MM.1S (cell line): ENCODE measurements at places on chromosomes 12 and 14.
A peak's percentile ranks its signal among the peaks of the same experiment; 100 is the strongest.

GRCh38 chr14:77039285-77040058 lies 11.0 kb upstream of the IRF2BPL start:
- no peak for DNase-seq

- no peak for DNase-seq
Observed at GRCh38 chr14:104318558-104319490, 180.4 kb downstream of the KIF26A start.

- peak; percentile 80 for DNase-seq
Observed at GRCh38 chr14:91142214-91142668, 28.4 kb downstream of the DGLUCY start.

- DNase-seq: no peak
Observed at GRCh38 chr12:39332661-39333175, 110.2 kb downstream of the KIF21A start.

DNA sequence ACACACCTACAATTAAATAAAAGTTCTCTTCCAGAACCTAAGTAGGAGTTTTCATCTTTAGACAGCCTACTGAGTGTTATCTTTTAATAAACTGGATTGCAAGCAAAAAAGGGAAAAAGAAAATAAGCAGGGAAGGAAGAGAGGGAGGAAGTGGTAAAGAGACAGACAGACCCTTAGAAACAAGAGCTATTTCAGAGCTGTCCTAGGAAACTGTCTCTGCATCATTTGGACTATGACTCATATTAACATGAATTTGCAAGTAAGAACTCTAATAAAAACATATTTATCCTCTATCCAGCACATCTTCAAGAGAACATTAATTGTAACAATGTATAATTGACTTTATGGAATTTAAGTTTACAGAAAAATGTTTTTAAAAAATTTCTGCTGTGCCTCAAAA lies 438.8 kb upstream of the USP15 start:
- no peak for DNase-seq

DNA sequence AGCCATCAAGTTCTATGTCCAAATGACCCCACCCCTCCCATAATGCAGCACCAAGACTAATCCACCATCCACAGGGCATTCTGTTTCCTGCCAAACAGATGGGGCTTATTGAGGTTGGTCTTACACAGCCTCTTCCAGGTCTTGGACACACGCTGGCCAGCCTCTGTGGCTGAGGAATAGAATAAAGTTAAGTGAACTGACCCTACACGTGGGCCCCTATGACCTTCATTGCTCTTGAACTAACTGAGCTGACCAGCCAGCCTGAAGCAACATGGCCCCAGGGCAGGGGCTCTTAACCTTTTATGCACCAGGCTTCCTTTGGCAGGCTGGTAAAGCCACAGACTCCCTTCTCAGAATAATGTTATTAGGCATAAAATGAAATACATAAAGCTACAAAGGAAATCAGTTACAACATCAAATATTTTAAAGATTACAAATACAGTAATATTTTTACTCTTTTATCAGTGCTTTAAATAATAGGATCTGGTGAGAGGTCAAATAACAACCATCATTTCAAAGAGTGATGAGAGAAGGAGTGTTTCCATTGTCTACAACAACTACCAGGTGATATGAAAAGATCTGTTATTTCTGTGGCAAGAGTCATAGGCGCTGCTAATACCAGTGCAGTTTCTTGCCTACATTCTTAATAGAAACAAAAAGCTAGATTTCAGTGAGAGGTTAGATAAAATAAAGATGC lies 192.9 kb upstream of the NUDT4 start:
- no peak for DNase-seq

- no peak for DNase-seq
Observed at GRCh38 chr14:23538785-23539184, 12.8 kb downstream of the ZFHX2 start.

GRCh38 chr14:72801836-72802587 lies 91.9 kb downstream of the DPF3 start:
- no peak for DNase-seq

DNA sequence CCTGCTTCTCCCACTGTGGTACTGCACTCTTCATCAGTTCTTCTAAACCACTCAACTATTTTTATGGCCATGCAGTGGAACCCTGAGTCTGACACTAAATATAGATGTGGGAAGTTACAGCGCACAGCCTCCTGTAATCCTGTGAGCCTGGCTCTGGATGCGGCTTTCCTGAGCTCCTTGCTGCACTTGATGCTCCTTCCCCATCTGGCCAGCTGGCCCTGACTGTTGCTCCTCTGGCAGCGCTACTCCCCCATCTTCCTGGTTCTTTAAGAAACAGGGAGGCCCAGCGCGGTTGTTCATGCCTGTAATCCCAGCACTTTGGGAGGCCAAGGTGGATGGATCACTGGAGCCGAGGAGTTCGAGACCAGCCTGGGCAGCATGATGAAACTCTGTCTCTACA lies 24.6 kb downstream of the IQSEC3 start:
- DNase-seq: no peak

DNA sequence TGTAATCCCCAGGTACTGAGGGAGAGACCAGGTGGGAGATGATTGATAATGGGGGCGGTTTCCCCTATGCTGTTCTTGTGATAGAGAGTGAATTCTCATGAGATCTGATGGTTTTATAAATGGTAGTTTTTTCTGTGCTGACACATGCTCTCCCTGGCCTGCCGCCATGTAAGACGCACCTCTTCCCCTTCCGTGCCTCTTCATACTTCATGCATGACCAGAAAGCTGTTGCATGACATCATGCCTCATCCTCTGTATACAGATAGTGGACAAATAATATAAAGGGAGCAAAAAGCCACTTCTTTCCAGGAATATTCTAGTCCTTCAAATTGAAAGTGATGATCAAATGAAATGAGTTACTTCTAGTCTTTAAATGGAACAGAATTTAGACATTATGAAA lies 47.3 kb upstream of the LRIG3 start:
- DNase-seq: no peak

GRCh38 chr12:92389466-92389865 lies 243.8 kb upstream of the BTG1 start:
- no peak for DNase-seq

- no peak for DNase-seq
Observed at GRCh38 chr12:114704096-114704495, 20.1 kb upstream of the TBX3 start.

GRCh38 chr12:23631786-23632377 lies 317.6 kb downstream of the SOX5 start:
- DNase-seq: no peak

DNA sequence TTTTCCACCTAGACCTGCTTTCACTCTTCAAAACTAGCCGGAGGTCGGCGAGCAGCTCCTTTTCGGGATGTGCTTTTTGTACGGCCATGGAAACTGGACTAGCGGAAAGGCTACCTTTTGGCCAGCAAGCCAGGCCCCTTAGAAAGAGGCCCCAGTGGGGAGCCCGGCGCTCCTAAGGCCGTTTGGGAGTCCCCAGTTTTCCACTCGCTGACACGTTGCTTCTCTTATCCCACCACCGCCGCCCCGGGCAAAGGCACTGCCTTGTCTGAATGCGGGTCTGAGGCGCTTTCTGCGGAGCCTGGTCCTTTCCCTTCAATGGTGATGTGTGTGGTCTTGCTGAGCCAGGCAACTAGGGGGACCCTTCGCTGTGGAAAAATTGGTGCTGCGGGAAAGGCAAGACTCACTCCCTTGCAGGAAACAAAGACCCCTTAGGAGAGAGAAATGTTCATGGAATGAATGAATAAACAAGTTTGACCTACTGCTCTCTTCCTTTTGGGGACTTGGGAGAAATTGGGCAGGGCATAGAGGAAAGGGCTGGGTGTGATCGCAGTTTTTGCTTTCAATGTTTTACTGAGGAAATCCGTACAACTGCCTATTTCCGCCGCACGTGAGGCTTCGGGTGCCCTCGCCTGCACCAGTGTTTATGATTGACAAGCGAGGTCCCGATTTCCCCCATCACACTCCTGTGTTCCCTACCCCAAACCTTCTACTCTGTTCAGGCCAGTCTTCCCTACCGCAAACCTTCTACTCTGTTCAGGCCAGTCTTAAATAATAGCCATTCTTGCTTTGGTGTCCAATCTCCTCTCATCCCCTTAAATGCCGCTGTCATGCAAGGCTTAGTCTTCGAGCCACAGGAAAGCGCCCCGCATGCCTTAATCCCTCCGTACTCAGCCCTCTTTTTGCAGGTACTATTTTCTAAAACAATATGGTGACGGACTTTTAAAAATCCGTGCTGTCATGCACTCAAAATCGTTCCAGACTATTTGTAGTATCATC lies 1.0 kb upstream of the SLC38A2 start:
- DNase-seq: peak; percentile 53

DNA sequence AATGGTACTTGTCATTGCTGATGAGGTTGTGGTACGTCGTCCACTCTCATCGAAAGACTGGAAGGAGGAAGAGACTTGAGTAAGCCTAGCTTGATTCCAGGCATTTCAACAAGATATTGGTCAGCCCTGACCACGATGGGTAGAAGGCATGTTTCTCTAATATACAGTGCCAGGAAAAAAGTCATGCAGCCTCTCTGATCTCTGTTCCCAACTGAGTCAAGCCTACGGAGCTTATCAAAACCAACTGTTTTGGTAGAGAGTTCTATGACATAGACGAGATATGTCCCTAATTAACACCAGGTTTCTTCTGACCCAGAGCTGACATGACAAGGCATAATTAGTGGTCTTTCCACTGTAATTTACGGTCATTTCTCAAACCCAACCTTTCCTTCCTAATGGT lies 58.5 kb downstream of the NIN start:
- no peak for DNase-seq

DNA sequence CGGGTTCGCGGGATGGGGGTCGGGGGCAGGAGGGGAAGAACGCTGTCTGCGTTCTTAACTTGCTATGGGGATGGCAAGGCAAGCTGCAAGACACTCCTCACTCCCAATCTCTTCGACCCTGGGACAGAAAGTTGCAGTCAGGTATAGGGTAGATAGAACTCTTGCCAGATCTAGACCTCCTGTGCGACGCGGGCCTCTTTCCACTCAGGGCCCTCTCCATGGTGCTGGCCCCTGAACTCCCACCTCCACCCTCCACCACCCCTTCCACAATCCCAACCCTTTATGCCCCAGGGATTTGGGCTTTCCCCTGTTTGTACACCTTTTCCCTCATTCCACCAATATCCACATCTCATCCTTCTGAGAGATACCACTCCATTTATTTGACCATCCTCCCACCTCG lies 812 bp downstream of the NABP2 start:
- no peak for DNase-seq

DNA sequence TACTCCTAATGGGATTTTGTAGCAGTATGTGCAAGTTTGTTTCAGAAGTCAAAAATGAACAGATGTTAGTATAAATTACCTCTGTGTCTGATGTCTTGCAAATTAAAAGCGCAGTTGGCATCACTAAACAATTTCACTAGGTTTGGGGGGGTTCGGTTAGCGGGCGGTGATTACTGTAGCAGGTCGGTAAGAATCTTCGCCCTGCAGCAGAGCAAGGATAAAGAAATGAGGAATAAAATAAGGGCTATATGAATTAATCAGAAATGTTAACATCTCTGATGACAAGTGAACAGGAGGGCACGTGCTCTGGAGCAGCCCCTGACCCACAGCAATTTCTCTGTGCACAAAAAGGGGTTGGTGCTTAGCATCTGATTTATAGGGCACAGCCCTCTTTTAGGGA lies 43.6 kb upstream of the VSX2 start:
- DNase-seq: no peak

DNA sequence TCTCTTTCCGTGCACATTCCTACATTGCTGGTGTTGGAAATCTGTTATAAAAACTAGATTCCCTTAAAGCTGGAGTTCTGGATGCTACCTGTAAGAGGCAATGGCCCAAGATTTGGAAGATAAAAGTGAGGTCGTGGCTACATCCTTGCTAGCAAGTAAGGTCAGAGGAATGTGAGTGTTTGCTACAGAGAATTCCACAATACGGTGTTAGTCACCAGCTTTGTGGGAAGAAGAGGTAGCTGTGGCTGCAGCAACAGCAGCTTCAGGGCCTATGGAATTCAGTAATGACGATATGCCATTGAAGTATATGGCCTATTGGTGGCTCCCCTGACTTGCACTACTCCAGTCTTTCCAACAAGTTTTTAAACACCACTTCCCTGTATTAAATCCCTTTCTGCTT lies 227.7 kb upstream of the TMEM260 start:
- no peak for DNase-seq

DNA sequence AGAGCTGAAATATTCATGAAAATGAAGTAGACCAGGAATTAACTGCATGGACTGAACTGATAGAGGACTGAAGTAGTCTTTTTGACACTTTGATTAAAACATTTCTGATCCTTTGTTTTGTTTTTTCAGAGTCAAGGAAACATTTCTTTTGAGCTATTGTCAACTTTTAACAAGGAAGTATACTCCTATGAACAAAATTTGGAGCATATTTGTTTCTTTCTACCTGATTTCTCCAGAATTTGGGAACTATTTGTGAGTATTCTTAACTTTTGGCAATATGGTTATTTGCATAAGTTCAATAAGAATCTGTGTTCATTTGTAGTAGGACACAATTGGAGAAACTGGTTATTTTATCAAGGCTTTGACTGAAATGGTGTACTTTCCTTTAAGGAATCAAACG lies 71.3 kb upstream of the HECTD1 start:
- DNase-seq: no peak

GRCh38 chr12:57575771-57576612 lies 15.0 kb upstream of the PIP4K2C start:
- no peak for DNase-seq

DNA sequence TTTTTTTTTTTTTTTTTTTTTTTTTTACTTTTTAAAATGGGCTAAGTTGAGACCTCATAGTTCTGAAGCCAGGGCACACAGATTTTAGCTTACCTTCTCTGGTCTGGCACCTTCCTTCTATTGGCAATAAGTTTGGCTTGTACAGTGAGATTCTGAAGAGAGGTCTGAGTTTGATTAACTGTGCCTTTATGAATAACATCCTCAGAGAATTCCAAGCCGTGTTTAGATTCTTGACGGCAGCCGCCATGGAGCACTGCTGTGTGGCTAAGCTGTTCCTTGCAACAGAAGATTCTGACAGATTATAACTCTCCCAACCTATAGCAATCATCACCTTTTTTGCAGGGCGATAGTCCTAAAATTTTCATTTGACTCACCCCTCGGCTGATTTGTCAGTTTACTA lies 354.9 kb upstream of the FAR2 start:
- DNase-seq: no peak

DNA sequence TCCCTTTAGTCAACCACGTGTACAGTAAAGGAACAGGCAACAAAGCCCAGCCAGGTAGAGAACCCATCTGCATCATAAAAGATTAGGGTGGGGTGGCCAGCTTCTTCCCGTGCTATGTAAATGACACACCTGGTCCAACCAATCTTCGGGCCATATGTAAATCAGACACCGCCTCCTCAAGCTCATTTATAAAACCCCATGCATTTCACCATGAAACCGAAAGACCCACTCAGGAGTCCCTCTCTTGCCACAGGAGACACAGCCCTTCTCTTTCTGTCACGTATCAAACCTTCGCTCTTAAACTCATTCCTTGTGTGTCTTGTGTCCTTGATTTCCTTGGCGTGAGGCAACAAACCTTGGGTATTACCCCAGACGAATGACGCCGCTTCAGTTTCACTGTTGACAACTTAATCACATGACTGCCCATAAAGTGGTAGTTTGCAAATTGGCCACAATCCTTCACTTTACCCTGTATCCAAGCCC lies 59.8 kb upstream of the TBPL2 start:
- no peak for DNase-seq
